A549 (cell line): ENCODE measurements at places on chromosomes 1 and 21.

DNA sequence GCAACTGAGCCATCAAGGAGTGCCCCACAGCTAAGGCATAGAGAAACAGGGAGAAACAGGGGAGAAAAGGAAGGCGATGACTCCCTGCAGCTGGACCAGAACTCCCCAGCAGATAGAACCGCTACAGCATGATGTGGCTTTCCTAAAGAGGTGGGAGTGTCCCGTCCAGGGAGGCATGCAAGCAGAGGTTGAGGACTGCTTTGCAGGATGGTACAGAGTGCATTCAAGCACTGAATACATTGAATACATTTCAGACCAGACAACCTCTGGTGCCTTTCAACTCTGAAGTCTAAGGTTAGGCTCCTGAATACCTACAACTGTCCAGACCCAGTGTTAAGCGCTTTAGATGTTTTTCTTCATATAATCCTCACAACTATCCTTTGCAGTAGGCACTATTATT lies 13.3 kb downstream of the DLGAP3 start:
- no peak for DNase-seq

DNA sequence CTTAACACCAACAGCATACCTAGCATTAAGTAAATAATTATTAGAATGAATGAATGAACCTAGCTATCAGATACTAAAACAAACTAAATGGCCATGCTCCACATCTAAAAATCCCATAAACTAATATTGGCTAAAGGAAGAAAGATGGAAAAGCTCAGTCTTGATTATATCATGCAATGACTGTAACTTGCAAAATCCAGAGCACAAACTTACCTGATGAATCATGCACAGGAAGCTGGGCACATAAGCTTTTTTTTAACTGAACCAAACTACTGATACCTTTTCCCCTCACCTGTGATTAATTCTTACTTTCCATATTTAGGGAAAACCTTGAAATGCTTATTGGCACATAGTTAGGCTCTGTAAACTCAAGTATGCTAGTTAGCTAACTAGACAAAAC lies 70.2 kb downstream of the KIF14 start:
- DNase-seq, result no peak

DNA sequence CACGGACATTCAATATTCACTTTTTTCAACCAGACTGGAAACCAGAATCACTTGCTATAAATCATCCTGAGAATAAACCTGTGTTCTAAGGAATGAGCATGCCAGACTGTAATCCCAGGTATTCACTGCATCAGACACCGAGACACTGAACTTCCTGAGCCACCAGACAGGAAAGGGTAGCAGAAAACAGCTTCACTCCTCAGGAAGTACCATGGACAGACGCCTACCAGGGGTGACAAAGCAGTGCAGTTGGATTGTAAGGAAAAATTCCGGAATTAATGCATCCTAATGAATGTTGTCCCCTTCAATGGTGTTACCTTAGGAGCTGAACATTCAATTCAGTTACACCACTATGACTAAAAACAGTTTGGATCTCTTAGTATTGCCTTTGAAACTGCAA lies 156.1 kb downstream of the PIGK start:
- no peak for DNase-seq

GRCh38 chr1:46412893-46413595 lies 18.9 kb downstream of the FAAH start:
- no peak for DNase-seq

DNA sequence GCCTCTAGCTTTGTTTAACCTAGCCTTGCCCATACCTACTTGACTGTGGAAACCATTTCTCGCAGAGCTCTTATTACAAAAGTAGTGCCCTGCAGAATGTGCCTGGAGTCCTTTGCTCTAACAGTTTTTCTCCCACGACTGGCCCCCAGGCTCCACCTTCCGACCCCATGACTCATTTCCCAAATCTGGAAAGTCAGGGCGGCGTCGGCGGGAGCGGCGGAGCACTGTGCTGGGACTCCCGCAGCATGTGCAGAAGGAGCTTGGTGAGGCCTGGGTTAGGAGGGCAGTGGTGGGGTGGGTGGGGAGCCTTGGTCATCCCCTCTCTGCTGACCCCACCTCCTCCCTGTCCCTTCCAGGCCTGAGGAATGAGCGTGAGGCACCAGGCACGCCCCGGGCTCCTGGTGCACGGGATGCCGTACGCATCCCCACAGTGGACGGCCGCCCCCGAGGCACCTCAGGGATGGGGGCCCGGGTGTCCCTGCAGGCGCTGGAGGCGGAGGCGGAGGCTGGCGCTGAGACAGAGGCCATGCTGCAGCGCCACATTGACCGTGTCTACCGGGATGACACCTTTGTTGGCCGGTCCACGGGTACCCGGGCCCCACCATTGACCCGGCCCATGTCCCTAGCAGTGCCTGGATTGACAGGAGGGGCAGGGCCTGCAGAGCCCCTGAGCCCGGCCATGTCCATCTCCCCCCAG lies 47.5 kb downstream of the YARS1 start:
- peak; percentile 55 for DNase-seq

- DNase-seq, result no peak
These were observed 239.4 kb upstream of the POU3F1 start for GRCh38 chr1:38285807-38286530.

DNA sequence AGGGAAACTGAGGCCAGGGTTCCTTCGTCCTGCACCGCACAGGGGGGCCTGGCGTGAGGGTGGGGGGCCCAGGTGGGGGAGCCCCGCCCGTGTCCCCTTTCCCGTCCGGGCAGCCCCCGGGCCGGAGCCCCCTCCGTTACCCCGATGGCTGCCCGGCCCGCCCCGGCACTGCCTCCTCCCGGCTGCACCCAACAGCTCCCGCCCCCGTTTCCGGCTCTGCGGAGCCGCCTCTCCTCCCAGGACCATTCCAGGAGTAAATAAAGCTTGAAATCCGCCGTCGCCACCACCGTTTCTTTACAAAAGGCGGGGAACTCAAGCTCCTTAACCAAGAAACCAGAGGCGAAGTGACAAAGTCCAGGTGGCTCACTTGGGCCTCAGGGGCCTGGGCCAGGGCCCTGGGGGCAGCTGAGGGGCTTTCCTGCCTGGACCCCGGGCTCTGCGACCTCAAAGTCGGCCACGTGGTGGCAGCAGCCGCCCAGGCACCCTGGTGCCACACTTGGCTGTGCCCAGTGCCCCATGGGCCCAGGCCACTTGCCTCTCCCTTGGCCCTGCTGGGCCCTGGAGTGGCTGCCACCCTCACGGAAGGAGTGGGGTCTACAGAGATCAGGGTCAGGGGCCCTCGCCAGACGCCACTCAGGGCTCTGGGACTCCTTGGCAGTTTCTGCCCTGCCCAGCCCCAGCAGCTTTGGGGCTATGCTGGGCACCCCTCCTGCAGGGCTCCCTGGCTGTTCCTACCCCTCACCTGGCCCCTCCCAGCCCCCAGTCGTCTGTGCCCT lies 514 bp upstream of the FAAP20 start:
- peak; percentile 85 for DNase-seq

GRCh38 chr1:156148216-156148615 lies 5.2 kb upstream of the SEMA4A start:
- no peak for DNase-seq

DNA sequence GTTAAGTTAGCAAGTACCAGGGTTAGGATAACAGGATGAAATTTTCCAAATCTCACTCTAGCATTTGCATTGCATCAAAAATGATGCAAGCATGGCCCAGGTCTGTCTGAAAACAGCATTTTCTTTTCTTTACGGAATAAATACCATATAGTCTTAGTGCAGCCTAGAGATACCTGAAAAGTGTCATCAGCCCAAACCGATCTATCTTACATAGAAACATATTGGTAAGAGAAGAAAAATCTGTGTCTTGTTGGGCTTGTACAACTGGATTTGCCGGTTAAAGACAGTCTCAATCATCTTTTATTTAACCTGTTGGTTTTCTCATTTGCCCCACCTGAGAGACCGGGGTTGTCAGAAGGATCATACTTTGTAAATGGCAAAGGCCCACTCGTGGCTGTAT lies 15.8 kb downstream of the ACP6 start:
- no peak for DNase-seq

DNA sequence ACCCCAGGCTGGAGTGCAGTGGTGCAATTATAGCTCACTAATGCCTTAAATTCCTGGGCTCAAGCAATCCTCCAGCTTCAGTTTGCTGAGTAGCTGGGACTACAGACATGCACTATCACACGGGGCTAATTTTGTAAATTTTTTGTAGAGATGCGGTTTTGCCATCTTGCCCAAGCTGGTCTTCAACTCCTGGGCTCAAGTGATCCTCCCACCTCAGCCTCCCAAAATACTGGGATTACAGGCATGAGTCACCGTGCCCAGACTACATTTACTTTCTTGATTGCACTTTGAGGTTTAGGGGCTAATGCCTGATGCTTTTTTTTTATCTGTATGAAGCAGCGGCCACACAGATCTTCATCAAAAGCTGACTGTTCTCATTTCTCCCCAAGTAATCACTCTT lies 124.6 kb downstream of the KIF26B start:
- DNase-seq, result no peak

- DNase-seq, result no peak
These were observed 884 bp downstream of the LHX4 start for GRCh38 chr1:180230791-180231505.

GRCh38 chr1:114189398-114189797 lies 35.7 kb upstream of the SYT6 start:
- no peak for DNase-seq

DNA sequence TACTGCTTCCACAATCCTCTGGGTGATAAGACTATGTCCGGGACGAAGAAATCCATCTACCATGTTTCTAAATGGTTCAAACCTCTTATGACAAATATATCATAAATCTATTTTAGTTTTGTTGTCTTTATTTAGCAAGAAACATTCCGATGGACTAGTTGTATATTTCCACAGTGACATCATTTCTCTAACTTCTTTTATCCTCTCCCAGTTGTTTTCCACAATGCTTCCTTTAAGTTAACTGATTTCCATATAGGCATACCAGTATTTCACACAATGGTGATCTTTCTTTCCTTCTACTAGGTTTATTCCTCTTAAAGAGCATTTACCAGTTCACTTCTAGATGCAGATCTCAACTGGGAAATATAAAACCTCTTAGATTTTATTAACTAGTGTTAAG lies 44.8 kb downstream of the USP1 start:
- DNase-seq, result no peak

- no peak for DNase-seq
These were observed 513.6 kb downstream of the USP25 start for GRCh38 chr21:16243396-16243795.

DNA sequence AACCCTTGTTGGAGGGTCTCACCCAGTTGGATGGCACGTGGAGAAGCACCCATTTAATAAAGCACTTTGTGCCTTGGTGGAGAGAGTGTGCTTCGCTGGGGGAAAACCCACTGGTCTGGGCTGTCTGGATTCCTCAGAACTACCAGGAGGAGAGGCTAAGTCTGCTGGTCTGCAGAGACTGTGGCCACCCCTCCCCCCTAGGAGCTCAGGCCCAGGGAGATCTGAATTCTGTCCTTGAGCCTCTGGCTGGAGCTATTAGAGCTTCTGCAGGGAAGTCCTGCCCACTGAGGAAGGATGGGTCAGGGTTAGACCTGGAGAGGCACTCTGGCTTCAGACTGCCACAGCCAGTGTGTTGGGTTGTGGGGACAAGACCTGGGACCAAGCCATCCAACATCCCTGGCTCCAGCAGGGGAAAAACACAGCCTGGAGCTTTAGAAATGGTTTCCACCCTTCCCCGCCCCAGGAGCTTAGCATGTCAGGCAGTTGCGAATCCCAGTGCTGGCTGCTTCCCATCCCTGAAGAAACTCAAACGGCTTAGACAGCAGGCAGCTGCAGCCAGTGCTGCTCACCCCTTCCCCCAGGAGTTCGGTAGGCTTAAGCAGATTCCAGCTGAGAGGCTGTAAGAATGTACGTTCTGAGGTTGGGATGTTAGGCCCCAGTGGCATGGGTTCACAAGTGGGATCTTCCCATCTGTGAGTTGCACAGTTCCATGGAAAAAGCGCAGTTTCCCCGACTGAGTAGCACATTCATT lies 288.3 kb downstream of the TGFB2 start:
- DNase-seq, result no peak

- DNase-seq, result no peak
These were observed 2010.5 kb downstream of the NCAM2 start for GRCh38 chr21:23008601-23009202.

GRCh38 chr1:172795741-172796140 lies 136.8 kb downstream of the FASLG start:
- DNase-seq, result no peak

GRCh38 chr1:1758692-1759455 lies 19.4 kb downstream of the NADK start:
- peak; percentile 71 for DNase-seq

GRCh38 chr1:111615870-111616715 lies 3.5 kb upstream of the RAP1A start:
- DNase-seq, result no peak

DNA sequence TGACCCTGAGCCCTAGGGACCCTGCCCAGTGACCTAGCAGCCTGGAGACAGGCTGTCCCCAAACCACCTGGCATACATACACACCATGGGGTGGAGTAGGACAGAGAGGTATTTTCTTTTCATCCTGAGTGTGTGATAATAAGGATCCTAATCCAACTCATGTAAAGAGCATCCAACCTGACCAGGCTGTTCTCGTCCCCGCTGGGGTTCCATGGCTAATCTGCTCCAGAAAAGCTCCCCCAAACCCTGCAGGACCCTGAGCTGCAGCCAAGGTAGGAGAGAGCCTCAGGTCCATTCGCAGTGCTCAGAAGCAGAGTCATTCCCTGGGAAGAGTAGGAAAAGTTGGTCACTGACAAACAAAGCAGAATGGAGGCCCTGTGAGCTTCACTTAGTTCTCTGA lies 31.4 kb downstream of the KCND3 start:
- no peak for DNase-seq

DNA sequence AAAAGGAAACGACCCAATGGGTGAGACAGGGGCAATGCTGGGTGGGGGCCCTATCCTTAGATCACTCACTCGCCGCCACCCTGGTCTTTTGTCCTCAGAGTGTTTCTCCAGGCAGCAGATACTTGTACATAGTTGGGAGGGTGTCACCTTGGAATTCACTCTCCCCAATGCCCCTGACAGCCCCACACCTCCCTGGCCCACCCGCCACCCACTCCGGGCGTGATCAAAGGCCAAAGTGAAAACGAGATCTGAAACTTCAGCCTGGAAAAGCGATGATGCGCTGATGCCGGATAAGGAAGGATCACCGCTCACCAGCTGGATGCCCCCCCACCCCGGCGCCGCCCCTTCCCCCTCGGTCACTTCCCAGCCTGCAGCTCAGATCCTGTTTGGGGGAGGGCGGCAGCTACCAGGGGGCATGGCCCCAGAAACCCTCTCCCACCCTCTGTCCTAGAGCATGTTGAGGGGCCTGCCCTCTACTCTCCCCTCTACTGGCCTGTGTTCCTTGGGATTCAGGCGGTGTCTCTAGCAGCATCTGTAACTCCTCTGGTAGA lies 33.6 kb upstream of the CASZ1 start:
- DNase-seq, result no peak

DNA sequence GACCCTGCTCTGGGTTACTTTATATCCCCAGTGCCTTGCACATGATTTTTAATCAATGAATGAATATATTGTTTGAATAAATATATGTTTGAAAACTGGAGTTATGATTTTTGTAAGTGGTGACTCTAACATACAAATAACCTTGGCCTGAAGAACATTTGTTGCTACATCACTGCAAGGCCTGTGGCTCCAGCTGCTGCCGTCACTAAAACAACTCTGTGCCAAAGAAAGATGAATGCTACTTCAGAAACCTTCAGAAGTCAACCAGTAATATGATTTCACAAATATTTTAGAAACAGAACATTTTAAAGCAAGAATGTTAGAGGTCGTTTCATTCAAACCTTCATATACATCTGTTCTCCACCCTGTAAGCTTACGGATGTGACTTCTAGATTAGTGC lies 60.6 kb upstream of the SEC16B start:
- DNase-seq, result no peak
